ENCODE measurements at places on chromosomes 7 and 10.

DNA sequence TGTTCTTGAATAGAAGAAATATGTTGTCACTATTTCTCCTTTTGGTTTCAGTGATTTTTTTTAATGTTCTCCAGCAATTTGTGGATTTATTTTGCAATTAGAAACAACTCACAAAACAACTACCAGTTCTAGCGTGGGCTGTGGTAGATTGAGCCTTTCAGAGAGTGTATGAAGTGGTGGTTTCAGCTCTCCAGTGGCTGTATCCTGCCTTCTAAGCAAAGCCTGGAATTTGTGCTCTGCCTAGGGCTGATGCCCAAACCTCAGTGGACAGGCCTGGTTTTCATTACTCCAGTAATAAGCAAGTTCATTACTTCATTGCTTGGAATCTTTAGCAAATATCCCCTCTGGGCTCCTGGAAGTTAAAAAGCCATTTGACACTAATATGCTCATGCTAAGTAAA is 35.9 kb downstream of the APBB1IP start:
- DNase-seq: no peak

GRCh38 chr7:47720141-47720906 is 138.4 kb upstream of the TNS3 start:
- DNase-seq: no peak

GRCh38 chr7:139159900-139160675 is 50.6 kb upstream of the ZC3HAV1 start:
- DNase-seq: no peak

DNA sequence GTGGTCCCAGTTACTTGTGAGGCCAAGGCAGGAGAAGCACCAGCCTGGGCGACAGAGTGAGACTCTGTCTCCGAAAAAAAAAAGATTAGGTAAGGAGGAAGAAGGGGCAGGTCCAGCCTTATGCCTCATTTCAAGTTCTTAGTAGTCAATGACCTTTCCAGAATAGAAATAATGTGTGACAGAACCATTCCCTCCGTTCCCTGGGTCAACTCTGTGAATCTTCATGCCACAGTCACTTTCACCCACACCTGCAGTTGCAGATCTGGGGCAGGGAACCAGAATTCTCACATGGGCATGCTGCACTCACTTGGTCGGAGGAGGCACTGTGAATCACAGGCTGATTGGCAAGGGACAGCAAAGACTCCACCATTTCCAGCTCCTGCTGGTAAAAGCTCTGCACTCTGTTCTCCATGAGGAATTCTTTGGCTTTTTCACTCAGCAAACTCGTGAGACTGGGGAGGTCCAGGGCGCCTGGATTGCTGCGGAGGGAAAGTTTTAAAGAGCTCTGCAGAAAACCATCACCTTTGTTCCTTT is 20.7 kb downstream of the STN1 start:
- no peak for DNase-seq

DNA sequence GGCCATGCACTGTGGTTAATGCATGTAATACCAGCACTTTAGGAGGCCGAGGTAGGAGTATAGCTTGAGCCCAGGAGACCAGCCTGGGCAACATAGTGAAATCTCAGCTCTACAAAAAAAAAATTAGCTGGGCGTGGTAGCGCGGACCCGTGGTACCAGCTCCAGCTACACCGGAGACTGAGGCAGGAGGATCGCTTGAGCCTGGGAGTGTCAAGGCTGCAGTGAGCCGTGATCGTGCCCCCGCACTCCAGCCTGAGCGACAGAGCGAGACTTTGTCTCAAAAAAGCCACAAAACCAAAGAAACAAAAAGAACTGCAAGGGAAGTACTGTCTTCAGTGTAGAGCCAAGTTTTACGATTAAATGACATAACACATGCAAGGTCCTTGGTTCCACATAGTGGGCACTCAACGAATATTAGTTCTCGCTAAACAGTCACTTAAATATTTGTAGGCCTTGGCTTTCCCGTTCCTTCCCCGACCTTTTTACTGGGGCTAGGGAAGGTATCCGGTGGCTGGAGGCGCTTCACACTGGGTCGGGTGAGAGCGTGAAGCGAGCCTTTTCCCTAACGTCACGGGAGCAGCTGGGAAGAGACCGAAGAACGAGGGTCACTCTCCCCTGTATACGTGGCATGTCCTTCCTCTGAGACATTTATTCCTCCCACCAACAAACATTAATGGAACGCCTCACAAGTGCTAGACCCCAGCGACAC is 993 bp upstream of the SND1 start:
- no peak for DNase-seq

DNA sequence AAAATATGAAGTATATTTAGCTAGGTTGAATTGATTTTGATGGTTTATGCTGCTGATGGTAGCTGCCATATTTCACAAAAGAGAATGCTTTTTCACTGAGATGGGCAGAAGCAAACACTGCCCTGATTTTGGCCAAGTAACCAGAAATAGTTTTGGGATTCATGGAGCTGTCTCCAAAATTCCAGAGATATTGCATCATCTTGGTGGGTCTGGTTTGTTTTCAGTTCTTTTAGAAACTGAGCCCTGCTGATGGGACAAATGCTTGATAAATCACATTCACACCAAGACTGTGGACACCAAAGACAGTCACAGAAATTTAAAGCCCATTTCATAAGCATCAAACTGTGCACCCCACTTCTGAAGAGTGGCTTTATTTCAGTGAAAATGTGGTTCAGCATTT is 140.5 kb downstream of the BICC1 start:
- DNase-seq: no peak

DNA sequence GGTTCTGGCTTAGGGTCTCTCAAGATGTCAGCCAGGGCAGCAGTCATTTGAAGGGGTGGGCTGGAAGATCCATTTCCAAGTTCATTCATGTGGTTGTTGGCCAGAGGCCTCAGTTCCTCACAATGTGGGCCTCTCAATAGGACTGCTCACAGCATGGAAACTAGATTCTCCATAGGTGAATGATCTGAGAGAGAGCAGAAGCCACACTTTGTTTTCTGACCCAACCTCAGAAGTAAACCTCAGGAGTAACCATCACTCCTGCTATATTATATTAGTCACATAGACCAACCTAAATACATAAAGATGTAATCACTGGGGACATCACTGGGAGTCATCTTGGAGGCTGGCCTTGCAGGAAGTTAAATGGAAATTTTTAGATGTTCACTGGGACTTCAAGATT is 42.2 kb downstream of the GBF1 start:
- DNase-seq: no peak

DNA sequence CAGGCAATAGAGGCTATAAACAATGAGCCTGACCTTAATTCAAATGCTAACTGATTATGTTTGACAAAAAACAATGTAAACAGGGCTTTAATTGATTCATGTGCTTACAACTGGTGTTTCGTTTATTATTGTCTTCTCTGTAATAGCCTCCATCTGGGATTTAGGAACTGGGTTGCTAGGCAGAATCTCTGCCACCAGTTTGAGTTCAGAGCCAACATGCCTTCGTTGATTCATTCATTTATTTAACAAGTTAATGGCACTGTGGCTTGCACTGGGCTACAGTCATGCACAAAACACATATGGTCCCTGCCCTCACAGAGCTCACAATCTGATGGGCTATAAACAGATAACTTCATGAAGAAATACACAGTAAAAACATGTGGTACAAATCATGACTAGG is 19.6 kb upstream of the CDHR3 start:
- no peak for DNase-seq

DNA sequence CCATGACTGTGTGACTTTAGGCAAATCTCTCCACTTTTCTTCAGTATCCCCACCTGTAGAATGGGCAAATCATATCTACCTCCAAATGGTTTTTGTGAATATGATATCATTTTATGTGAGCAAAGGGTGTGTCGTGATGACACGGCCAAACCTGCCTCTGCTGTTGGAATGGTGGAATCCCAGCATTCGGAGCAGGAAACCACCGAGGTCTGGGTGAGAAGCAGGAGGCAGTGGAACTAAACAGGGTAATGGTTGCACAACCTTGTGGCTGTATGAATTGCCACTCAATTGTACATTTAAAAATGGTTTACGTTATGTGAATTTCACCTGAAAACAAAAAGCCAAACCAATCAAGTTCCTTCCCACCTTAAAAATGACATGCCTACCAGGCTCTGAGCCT is 131.4 kb upstream of the ZMIZ1 start:
- DNase-seq: no peak

Data from NCI-H187 treated with DMSO at 0.1 percent for 48 hours (cell line).